SIG-M5 (cell line): ENCODE measurements at places on chromosomes 4 and X.

DNA sequence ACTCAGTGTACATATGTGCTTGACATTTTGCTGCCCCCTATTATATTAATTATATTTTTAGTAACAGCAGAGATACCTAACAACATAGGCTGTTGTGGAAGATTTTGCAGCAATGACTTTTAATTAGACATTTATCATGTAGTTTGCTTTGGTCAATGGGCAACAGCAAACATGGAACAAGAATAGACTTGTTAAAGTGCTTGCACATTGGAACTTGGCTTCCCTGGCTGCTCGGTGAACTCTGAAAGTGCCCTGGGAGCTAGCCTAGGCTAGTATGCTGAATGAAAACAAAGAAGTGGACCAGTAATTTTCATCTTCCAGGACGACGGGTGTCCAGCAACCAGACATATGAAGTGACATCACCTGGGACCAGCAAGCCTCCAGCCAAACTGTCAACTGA lies 1157.1 kb downstream of the ARAP2 start:
- no peak for DNase-seq

GRCh38 chr4:153645183-153645582 lies 38.9 kb upstream of the TLR2 start:
- no peak for DNase-seq

GRCh38 chr4:41525129-41525528 lies 12.8 kb upstream of the LIMCH1 start:
- no peak for DNase-seq

DNA sequence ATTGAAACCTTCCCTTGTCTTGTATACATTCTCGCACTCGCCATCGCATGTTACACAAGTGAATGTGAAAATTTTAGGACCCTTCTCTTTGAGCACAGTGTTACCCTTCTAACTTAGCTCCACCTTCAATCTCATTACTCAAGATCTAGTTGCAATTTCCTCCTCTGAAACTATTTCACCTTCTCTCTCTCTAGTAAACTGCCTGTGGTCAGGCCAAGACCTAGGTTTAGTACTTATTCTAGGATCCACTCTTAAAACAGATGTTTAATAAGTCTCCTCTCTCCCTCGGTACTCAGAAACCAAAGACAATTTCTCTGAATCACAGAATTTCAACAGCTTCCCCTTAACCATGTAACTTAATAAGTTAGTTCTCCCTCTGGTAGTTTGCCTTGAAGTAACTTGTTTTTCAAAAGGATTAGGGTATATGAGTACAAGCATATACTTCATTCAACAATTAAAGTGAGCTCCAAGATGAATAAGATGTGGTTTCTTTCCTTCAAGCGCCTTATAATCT lies 156.0 kb downstream of the SH3KBP1 start:
- DNase-seq: no peak

GRCh38 chr4:119643306-119644042 lies 14.9 kb upstream of the PDE5A start:
- no peak for DNase-seq

- no peak for DNase-seq
Observed at GRCh38 chr4:153593161-153593560, 90.9 kb upstream of the TLR2 start.

DNA sequence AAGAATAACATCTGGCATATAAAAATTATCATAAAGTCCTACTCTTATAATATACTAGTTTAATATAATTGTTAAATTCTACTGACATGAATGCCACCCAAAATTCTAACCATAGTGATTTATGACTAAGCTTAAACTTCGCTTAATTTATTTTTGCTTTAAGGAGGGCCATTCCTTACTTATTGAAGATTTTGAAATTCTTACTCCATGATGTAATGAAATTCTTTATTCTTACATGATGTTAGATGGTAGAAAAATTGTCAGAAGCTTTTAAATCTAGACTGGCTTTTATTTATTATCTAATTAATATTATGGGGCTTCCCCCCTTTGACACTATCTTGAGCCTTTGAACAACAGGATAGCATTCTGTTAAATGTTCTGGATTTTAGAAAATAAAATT lies 19.5 kb upstream of the SUPT20HL2 start:
- no peak for DNase-seq

GRCh38 chr4:65661471-65661870 lies 8.8 kb downstream of the EPHA5 start:
- DNase-seq: no peak

DNA sequence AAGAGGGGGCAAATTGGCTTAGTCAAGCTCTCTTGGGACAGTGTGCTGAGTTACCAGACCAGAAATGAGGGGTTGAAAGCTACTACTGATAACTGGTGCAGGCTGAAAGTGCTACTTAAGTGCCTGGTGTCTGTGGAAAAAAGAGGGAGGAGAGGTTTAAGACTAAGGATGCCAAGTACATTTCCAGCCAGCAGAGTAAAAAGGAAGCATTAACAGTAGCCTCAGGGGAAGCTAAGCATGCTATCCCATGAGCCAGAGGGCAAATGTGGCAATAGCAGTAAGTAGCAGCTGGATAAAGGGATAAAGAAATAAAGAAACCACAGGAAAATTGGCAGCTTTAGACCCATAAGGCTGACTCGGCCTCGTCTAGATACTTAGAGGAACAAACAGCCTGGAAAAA lies 196.3 kb upstream of the MAB21L2 start:
- DNase-seq: no peak

DNA sequence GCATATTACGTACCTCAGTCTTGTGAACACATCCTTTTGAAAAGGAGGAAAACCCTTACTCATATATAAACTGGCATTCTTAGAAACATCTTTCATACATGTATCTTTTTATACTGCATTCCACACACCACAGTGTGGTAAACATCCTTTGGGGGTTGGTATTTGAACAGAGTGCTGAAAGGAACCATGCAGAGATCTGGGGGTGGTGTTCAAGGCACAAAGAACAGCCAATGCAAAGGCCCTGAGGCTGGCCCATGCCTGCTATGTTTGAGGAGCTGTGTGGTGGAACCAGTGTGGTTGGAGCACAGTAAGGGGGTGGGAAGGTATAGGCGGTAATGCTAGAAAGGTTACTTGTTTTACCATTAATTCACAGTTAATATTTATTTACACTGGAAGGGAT lies 2.0 kb downstream of the ELK1 start:
- DNase-seq: no peak

GRCh38 chr4:3124070-3124767 lies 49.7 kb downstream of the HTT start:
- no peak for DNase-seq

DNA sequence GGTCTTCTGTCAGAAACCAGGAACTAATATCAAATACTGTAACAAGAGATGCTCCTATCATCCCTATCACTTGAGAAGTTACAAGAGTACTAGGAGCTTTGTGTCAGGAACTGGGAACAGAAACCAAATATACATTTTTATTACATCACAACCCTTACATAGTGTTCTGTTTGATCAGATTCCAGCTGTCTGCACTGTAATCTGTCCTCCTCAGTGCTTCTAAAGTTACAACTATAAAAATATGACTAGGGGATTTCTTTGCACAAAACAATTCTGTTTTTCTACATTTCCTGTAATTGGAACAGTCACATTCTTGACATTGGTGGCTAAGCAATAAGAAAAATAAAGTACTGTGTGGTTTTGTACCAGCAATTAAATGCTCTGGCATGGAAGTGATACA lies 686.0 kb downstream of the PDHA2 start:
- no peak for DNase-seq

DNA sequence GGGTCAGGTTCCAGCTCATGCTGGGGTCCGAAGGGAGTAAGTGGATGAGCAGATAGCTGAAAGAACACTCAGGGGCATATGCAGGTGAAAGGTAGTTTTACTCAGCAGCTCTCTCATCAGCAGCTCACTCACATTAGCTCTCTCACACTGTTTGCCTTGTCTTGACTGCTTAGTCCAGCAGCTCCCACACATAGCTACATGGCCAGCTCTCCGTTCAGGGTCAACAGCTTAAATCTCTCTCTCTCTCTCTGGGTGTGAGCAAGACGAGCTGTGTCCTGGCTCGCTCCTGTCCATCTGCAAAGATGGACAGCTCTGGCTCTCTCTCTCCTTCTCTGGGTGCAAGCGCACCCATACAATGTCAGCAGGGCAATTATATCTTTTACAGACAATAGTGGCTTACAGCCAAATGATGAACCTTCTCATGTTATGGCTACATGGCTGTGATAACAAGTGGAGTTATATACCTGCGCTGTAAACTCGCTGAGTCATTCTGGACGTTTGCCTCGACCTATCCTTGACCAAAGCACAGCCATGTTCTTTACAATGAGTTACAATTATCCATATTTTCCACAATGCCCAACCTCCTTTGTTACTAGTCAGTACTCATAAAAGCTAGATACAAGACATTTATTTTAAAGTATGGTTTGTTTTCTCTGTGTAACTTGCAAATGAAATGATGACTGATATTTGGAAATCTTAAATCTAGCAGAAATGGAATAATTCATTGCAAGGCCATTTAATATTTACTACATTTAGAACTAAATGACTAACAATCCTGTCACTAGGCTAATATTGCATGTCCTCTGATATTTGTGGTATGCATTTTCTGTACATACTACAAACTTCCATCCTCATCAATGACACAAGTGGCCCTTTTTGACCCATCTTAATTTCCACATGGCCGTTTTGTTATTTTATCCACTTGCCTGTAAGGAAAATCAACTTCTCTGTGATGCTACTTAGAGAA lies 9.3 kb downstream of the PAPSS1 start:
- no peak for DNase-seq

- DNase-seq: no peak
Observed at GRCh38 chr4:73152893-73153292, 83.4 kb upstream of the COX18 start.

GRCh38 chr4:75497133-75497532 lies 17.1 kb downstream of the RCHY1 start:
- no peak for DNase-seq

DNA sequence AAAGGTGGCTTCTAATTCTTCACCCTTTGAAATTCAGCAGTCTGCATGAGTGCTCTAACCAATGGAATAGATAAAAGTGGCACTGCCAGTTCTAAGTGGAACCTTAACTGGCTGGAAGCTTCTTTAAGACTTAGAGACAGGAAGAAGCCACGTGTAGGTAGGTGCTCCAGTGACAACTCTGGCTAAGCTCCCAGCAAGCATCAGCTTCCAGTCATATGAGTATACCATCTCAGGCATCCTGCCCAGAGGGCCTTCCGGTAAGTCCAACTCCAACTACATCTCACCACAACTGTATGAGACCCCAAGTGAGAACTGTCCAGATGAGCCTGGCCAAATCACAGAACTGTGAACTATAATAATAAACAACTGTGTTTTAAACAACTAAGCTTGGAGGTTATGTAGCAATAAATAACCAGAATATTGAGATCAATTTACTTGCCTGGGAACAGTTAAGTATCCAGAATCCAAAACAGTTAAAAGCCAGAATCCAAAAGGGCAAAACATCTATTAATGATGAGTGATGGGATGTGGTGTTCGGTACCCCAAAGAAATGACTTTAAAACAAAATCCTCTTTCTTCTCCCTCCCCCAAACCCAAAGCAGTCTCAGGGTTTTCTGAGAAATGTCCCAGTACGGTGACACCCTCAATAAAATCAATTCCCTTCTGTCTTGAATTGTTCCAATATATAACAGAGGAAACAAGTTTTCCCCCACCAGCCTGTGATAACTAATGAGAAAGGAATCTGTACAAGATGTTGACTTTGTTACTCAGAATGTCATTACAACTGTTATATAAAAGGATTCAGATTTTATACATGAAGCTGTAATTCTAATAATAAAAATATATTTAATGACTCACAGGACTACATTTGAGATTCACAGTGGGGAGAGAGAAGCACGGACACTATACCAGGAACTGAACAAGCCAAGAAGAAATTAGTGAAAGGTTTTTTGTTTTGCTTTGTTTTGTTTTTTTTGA lies 4.2 kb downstream of the TSPAN5 start:
- no peak for DNase-seq

DNA sequence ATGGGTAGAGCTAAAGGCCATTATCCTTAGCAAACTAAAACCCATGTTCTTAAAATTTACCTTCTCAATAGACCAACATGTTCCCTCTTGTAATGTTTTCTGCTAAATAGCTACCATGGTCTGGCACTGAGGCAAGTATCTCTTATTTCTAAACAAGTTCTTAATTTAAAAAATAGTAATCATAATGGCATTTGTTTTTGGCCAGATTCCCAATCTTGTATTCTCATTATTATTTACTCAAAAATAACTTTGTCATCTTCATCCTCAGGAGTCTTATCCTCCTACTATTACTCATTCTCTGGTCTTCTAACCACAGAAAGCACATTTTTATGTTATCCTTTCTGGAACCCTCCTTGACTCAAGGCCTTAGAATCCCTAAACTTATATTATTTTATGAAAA lies 931.2 kb downstream of the CCSER1 start:
- no peak for DNase-seq

- no peak for DNase-seq
Observed at GRCh38 chrX:76434103-76434741, 6.7 kb downstream of the MAGEE1 start.

DNA sequence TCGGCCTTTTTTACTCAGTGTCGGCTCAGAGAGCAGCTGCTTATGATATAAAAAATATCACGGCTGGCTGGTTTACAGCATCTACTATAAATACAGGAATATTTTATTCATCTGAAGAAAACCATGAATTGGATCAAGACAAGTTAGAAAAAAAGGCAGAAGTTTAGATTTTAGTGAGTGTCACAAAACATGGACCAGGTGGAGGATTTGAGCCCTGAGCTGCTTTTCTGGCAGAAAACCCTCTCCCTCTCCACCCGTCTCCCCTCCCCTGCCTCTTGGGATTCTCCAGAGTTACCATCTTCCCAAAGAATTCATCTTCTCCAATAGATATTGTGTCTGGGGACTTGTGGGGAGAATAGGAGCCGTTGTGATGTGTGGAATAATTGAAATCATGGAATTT lies 142.8 kb upstream of the RAI2 start:
- no peak for DNase-seq
